CD4-positive, alpha-beta T cell treated with Interleukin-10 for 1 hour (primary cell): ENCODE measurements at places on chromosomes 6 and 20.

DNA sequence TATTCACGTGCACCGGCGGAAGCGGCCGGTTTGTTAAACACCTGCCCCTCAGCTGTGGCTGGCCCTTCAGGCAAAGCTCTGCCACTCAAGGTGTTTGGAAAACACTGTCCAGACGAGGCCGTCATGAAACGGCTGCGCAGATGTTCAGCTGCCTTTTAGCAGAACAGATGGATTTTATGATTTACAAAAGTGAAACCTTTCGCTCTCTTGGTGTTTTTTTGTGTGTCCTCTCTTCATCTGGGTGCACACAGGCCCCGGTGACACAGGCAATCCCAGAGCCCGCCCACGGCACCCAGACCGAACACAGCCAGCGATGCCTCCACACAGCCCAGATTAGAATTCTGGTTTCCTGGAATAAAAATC lies 397.0 kb downstream of the SMOC2 start:
- no peak for DNase-seq

- no peak for DNase-seq
Observed at GRCh38 chr6:127117979-127118297, 533 bp upstream of the RSPO3 start.

DNA sequence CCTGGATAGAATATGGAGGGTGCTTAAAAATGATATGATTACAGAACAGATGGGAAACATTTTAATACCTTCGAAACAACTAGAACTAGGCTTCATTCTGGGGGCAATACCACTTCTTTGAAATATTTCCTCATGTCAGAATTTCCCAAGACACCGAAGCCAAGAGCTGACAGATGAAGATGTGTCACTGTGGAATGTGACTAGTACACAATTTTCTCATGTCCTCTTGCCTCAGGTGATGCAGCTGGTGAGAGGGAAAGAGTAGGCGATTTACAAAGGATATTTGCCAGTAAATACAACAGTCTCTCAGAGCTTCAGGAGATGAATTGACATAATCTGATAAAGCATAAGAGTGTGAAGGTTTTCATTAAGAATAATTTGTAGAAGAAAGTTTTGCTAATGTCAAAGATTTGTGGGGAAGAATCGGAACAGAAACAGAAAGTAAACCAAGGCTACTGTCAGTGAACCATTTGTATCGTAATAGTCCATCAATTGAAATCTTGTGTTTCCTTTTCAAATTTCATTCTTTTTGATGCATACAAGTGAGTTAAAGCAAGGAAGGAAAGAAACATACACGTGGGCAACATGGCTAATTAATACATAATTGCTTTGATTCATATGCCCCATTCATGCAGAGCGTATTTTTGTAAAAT lies 164.7 kb upstream of the CCN2 start:
- DNase-seq: no peak

- no peak for DNase-seq
Observed at GRCh38 chr6:149049230-149049629, 268.3 kb upstream of the TAB2 start.

DNA sequence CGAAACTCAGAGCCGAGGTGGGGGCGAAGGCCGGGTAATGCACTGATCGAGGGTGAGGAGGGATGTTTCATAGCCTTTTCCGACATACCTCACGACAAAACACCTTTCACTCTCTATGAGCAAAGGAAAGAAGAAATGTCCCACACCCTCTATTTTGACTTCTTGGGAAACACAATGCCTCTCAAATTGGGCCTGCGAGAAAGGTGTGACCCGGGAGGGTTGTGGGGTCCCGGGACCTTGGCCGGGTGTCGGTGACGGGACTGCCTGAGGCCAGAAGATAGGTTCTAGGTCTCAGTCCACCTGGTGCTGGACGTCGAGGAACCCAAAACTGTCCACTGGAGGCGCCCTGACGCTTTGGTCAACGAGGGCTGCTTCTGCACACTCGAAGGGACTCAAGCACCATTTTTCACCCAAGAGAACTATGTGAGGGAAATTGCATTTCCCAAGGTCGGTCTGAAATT lies 41.1 kb upstream of the OSTM1 start:
- DNase-seq: no peak

DNA sequence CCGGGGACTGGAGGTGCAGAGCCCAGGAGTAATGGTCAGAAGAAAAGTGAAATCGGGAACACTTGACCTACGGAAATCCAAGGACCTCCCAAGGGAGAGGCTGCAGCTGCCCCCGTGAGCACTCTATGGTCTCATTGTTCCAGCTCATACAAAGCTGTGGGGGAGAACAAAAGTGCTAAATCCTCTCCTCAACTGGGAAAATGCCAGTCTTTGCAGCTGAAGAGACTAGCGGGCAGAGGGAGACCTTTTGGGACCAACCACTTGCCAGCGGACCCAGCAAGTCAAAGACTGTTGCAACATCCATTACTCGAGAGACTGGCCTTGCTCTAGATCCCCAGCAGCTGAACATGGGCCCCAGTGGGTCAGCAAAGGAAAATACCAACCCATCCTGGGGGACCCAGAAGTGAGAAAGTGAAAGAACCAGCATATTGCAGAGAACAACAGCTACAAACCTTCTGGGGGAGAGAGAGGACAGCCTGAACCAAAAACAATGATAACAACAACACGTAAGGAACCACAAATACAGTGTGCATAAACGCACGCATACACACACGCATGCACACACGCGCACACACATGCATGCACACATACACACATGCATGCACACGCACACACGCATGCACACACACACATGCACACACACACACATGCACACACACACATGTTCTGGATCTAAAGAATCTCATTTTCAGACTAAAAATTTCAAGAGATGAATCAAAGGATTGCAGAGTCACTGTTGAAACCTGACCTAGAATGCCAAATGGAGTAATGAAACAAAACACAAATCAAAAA lies 24.7 kb upstream of the ELMO2 start:
- no peak for DNase-seq

DNA sequence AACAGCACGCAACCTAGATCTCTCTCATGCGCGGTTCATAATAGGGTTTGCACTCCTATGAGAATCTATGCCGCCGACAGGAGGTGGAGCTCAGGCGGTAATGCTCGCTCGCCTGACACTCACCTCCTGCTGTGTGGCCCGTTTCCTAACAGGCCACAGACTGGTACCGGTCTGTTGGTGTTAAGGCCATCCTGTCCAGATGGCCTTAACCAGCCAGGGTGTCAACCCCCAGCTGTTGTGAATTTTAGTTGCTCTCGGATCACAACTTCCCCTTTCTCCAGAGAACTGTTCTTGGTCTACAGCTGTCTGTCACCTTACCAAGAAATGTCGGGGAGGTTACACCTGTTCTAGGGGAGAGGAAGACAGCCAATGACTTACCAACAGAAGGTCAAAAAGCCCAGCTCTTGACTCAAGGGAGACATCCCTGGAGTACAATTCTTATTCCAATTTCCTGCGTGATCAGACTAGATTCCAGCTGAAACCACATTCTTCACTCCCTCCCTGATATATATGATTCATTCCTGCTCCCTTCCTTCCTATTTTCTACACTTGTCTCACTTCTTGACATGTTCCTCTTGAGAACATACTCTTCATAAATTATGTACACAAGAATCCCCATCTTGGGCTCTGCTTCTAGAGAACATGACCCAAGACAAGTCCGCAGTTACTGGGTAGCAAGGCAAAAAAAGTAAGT lies 23.1 kb upstream of the DNAAF9 start:
- DNase-seq: no peak

- DNase-seq: no peak
Observed at GRCh38 chr20:11569163-11569562, 348.5 kb upstream of the BTBD3 start.

DNA sequence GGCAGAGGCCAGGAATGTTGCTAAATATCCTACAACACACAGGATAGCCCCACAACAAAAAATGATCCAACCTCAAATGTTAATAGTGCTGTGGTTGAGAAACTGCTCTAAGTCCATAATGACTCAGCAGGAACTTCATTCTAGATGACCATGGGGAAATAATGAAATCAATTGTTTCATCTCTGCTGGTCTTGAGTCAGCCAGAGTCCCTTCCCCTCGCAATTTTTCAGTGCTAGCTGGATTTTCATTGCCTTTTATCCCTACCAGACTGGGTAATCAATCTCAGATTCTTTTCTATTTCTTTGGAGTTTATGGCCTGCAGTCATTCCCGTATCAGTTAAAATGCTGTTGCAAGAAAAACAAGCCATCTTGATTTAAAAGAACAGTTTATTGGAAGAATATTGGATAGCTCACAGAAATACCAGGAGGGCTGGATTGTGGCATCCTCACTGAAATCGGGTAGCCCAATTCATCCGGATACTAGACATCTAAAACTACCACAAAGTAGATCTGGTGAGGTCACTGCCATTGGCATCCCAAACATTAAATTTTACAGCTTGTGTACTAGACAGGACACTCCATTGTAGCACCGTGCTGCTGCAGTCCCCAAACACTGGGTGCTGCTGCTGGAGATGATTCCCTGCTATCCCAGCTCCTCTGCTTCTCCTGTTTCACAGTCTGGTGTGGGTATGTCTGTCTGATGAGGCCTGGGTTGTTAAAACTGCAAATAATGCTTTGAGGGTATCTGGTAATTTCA lies 30.3 kb upstream of the POPDC3 start:
- no peak for DNase-seq

GRCh38 chr6:110055387-110055735 lies 77.2 kb downstream of the GPR6 start:
- no peak for DNase-seq

- no peak for DNase-seq
Observed at GRCh38 chr20:60313191-60313590, 355.0 kb downstream of the CDH26 start.

DNA sequence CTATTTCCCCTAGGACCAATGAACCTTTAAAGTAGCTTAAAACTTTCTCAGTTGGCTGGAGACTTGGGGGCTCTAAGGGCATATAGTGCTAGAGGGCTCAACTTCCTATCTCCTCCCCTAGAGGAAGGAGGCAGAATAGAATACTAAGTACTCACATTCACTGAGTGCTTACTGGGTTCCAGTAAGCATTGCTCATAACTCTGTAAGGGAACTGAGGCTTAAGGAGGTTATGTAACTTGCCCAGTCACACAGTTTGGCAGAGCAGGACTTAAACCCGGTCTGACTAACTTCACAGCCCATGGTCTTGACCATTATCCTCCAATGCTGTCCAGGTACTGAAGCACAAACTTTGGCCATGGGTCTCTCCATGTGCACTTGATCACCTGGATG lies 12.5 kb downstream of the SESN1 start:
- no peak for DNase-seq

GRCh38 chr6:89475101-89475500 lies 42.1 kb downstream of the ANKRD6 start:
- DNase-seq: no peak

DNA sequence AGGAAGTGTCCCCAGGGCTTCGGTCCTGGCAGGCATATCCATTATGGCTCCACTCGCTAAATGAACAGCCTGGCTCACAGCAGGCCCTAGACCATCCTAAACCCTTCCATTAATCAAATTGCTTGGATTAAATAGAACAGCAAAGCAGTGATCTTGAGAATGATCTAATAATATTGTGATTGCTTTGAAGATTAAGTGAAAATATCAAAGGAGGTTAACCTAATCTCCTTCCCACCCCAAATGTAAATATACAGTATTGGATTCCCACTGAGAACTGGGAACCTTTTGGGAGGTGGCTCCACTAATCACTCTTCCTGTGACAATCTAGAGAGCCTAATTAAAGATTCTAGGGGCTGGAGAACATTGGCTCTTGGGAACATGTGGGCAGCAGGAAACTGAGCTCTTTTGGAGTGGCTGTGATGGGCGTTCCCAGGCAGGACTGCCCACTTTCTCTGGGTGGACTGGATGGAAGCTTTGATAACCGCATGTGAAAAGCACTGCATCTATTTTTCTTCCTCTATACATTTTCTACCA lies 68.3 kb upstream of the FRMD1 start:
- no peak for DNase-seq

DNA sequence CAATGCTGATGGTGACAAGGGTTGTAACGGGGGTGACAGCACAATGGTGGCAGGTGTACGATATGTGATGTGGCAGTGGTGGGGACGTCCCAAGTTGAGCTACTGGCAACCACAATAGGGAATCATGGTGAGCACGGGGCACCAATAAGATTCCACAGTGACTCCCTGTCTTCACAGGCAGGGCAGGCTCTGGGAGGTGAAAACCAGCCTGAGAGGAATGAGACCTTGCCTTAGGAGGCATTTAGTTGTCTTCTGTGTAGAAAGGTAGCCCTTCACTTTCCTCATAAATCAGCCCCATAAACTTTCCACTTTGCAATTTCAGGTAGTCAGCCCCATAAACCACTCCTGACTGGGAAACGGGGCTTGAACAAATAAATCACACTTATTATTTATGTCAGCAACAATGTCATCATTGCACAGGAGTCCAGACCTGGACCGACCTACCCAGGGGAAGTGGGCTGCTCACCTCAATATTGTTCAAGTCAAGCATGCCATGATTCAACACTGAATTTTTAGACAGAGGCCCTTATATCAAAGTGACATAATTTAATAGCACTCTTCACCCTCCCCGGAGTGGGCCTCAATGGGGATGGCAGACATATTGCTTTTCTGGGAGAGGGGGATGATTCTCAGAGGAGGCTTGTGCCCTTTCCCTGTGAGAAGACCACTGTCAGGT lies 150.8 kb downstream of the CDC5L start:
- DNase-seq: no peak

GRCh38 chr20:17202030-17202429 lies 24.8 kb upstream of the PCSK2 start:
- no peak for DNase-seq

DNA sequence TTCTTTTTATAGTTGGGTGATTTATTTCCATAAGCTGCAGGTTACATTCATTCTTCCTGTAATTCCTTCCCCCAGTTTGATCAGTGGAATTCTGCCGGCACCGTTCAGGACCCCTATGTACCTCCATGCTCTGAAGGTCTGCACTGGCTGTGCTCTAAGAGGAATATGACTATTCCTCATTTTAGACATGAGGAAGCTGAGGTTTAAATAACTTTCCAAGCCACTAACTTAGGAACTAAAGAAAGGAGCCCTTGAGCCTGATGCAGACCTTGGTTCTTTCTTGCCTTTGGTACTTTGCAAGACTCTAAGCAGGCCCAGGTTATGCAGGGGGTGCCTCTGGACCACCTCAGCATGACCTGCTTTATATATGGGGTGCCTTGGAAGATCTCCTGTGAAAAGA lies 318.5 kb downstream of the QKI start:
- no peak for DNase-seq

DNA sequence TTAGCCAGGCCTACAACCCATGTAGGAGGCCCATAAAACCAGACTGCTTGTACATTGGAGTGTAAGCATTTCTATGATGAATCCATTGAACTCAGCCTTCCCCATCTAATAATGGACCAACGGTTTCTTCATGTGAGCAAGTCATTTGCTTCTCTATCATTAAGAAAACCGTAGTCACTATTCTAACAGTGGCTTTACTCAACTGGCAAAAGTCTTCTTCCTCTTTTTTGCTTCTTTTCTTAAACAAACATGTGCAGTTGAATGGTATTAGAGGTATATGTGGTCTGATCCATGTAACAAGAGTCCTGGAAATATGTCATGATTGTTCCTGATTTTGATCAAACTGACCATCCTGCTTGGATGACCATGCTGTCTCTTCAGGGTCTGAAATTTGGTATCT lies 132.4 kb upstream of the STXBP5 start:
- DNase-seq: no peak
